ELR (cell line): ENCODE measurements at places on chromosomes 7 and 10.
A peak's percentile ranks its signal among the peaks of the same experiment; 100 is the strongest.

GRCh38 chr7:151539088-151539671, 19.5 kb upstream of the RHEB start:
- peak; percentile 36 for DNase-seq

DNA sequence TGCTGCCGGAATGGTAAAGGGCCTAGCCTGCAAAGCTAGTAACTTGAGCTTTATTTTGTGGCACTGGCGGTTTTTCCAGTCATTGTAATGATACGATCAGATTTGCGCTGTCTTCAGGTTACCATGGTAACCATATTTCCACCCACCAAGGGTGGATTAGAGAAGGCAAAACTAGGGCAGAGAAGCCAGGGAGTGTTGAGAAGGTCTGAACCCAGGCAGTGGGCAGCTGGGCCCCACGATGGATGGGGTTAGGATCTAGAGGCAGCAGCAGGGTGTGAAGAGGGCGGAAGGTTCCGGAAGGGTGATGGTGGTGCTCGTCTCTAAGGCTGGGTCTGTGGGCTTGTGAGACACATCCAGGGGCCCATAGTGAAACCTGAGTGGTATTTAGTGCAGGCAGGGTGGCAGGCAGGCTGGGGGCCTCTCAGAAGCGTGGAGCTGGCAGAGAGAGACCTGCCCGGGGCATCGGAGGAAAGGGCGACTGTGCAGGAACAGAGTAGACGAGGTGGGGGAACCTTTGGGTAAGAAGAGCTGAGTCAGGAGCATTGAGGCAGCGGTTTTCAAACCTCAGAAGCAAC, 87.9 kb upstream of the GTF2I start:
- DNase-seq: no peak

DNA sequence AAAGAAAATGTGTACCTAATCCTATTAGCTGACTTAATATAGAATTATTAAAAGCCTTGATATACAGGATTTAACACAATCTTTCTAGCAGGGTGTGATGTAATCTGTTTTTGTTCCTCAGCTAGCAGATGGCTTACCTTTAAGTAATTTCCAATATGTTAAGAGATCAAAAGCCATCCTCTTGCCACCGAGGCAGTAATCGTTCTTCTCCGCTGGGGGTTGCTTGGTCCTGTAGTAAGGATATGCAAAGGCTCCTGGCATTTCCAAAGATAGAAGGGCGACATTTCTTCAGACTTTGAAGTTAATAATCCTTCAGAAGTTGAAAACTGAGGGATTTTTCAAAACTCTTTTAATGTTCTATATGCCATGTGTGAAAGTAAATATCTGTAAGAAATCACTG, 156.4 kb downstream of the FZD1 start:
- DNase-seq: no peak

GRCh38 chr10:76336213-76336963, 905.0 kb downstream of the LRMDA start:
- no peak for DNase-seq

- no peak for DNase-seq
Observed at GRCh38 chr10:22368981-22369380, 23.7 kb downstream of the SPAG6 start.

DNA sequence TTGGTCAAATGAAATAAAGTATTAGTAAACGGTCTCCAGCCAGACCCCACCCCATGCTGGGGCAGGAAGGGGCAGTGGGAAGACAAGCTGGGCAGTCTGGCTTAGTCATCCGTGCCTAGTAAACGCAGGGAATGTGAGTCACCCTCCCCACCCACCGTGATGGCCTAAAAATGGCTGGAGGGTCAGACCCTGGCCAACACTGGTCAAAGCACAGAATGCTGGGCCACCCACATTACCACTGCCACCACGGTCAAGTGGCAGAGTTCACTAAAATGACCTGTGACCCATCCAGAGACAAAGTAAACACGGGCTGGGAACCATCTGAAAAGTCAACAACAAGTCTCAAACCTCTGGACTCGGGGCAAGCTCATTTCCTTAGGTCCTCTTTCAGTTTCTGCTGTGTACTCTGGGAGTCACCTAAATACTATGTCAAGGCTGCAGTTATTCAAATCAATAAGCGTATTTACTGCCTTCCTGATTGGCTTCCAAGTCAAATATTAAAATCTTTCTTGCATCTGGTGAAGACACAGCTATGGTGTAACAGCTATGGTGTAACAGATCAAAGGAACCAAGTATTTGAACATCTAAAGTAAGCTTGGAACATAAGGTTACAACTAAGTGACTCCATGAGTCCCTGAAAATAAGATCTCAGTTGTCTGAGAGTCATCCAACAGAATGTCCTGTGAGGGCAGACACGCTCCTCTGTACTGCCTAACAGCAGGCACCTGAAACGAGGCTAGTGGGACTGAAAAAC, 3.0 kb downstream of the ZFAND2A start:
- peak; percentile 86 for DNase-seq

GRCh38 chr10:58177362-58177947, 90.2 kb downstream of the IPMK start:
- DNase-seq: peak; percentile 60
